Fibroblast of villous mesenchyme (primary cell): ENCODE measurements at places on chromosomes 13 and 19. TPM values are rescaled to one million over a fixed set of nuclear protein-coding genes. Genes with fewer than 3 reads are reported as not detected.

Gene KRTDAP
- not detected in 2 replicates for total RNA-seq

Gene MPV17L2
- total RNA-seq, result 9.3 and 10.8 TPM in 2 replicates

Gene PRKCG
- under 0.01 and 0.43 TPM in 2 replicates for total RNA-seq

Gene GPR12
- total RNA-seq, result not detected in 2 replicates

DNA sequence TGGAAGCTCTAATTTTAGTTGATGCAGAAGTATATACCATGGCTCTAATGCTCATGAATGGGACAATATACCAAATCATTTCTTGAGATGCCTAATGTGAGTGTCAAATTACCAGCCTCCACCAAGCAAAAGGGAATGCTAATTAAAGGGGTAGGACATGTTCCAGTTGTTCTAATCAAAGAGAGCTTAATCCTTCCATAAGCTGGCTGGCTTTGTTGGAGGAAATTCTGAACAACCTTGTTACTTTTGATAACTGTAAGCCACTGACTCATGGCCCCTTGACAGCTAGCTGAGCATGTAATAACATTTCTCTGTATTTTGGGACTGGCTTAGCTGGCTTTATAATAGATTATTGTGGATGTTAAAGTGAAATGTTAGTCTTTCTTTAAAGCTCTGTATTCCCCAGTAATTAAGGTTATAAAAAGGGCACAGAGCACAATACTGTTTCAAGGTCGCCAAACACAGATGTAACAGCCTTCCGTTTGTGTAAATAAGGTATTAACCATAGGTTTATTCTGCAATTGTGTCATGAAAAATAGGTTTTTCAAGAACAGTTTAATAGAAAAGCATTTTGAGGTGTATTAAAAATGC is 1194.0 kb downstream of the PCDH9 start:
- DNase-seq, result no peak

DNA sequence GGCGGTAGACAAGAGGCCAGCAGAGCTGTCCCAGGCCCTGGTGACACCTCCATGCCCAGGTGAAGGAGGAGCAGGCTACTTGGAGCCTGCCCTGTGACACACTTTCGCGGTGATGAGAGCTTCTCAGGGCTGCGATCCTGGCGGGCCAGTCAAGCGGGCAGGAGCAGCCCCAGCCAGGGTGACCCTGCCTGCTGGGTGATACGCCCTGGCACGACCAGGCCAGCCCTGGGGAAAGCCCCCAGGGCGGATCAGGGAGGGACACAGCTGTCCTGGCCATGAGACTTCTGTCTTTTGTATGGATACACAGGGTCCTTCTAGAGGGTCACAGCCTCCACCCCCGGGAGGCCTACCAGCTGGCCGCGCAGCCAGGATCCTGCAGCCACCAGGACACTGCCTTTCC is 13.1 kb downstream of the DNM2 start:
- no peak for DNase-seq

Gene SYT5
- under 0.01 and 0.86 TPM in 2 replicates for total RNA-seq

GRCh38 chr19:34504809-34505291 is 23.3 kb downstream of the WTIP start:
- DNase-seq, result no peak

DNA sequence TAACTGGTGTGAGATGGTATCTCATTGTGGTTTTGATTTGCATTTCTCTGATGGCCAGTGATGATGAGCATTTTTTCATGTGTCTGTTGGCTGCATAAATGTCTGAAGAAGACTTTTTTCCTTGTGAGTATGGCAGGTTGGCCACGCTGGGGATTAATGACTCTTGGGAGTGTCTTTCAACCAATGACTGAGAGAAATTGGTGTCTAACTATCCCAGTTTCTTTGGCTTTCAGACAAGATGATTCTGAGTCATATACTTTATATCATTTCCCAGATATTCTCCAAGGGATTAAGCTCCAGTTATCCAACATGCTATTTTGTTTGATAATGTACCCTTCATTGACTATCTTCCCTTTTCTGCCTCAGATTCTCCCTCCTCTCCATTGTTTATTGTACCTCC is 35.5 kb upstream of the CSNK1A1L start:
- no peak for DNase-seq

GRCh38 chr13:97005625-97006262 is 11.5 kb upstream of the OXGR1 start:
- peak; percentile 63 for DNase-seq

- no peak for DNase-seq
These were observed 263.7 kb downstream of the TEX29 start for GRCh38 chr13:111584101-111584672.

DNA sequence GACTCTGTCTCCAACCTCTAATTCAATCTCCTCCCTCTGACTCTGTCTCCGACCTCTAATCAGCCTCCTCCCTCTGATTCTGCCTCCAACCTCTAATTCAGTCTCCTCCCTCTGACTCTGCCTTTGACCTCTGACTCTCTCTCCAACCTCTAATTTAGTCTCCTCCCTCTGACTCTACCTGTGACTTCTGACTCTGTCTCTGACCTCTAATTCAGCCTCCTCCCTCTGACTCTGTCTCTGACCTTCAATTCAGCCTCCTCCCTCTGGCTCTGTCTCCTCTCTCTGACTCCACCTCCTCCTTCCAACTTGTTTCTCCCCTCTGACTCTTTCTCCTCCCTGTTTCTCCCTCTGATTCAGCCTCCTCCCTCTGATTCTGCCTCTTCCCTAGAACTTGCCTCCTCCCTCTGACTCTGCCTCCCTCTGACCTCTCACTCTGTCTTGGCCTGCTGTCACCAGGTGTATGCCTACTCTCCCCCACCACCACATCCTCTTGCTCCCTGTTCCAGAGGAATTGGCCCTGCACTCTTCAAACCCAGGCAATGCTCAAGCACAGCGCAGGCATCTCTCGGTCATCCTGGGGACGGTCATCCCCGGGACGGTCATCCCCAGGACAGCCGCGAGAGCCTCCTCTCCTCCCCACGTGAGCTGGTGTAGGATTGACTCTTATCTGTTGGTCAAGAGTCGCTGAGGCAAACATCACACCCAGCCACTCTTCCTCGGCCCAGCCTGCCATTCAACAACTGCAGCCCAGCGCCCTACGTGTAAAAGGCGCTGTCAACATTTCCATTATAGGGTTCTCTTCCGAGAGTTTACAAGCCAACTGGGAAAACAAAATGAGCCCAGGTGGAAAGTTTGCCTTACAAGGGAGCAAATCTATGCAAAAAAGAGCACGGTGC is 60.2 kb downstream of the ZIC5 start:
- no peak for DNase-seq

DNA sequence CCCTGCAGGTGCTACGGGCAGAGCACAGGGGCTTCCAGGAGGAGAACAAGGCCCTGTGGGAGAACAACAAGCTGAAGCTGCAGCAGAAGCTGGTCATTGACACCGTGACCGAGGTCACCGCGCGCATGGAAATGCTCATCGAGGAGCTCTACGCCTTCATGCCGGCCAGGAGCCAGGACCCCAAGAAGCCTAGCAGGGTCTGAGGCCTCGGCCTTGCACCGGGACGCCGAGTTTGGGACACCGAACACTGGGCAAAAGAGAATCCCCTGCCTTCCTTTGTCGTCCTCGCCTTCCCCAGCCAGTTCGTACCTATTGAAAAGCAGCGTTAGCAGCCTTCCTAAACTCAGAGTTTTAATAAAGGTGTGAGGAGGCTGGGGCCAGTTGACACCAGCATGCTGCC is 12.1 kb downstream of the CBY2 start:
- no peak for DNase-seq

DNA sequence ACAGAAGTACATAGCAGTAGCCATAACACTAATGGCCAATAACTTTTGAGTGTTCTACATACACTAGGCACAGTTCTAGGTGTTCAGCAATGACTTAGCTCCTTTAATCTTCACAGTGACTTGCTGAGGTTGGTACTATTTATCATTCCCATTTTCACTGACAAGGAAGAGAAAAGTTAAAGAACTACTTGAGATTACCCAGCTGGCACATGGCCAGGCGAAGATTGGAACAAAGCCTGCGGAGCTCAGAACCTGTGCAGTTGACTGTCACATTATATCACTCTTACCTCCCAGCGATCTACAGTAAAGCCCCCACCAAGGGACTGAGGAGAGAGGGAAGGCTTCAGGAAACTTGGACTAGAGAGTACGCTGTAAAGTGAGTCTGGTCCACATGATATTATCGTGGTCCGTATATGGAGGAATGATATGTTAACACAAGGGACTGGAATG is 42.4 kb upstream of the WDFY2 start:
- no peak for DNase-seq

Gene SIAH3
- total RNA-seq, result under 0.01 TPM in 1 of 2 replicates, not detected in the other

GRCh38 chr13:114134111-114134943 is 1.9 kb upstream of the RASA3 start:
- no peak for DNase-seq

Gene MYO16
- under 0.01 and 0.86 TPM in 2 replicates for total RNA-seq

Gene SLITRK6
- 0.32 TPM in 1 of 2 replicates, not detected in the other for total RNA-seq

DNA sequence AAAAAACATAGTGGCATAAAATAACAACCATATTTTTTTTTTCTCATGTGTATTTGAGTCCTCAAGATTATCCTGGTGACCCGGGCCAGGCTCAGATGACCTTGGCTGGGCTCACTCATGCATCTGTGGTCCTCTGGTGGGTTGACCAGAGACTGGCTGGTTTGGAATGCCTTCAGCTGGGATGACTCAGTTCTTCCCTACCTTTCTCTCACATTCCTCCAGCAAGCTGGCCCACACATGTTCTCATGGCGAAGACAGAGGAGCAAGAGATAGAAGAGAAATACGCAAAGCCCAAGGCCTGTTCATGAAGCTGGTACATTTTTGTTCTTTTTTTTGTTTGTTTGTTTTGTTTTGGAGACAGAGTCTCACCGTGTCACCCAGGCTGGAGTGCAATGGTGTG is 14.3 kb upstream of the ZNF541 start:
- no peak for DNase-seq

Gene OR1I1
- total RNA-seq, result not detected in 2 replicates

GRCh38 chr19:58559275-58560006 is 1.0 kb upstream of the UBE2M start:
- DNase-seq, result peak; percentile 94

- no peak for DNase-seq
These were observed at the start of gene APOC4 for GRCh38 chr19:44942067-44942571. APOC4 (plus strand) TSS chr19:44942237; CDS start chr19:44942278, 41 bp downstream.

Gene SYDE1
- 51.0 and 61.2 TPM in 2 replicates for total RNA-seq

- no peak for DNase-seq
These were observed 19.6 kb downstream of the LNX2 start for GRCh38 chr13:27600711-27601110.
